Activated T-helper 1 cell treated with anti-CD3 and anti-CD28 coated beads, Interleukin-12 subunit alpha, Interleukin-12 subunit beta, Interleukin-2, Interleukin-4 antibody, amounts not matched to agents 30 ng/mL and 10 ng/mL and 1 ng/mL, durations not matched to agents 14 hours and 24 hours and 36 hours (primary cell): ENCODE measurements at places on chromosomes 5 and 9.

DNA sequence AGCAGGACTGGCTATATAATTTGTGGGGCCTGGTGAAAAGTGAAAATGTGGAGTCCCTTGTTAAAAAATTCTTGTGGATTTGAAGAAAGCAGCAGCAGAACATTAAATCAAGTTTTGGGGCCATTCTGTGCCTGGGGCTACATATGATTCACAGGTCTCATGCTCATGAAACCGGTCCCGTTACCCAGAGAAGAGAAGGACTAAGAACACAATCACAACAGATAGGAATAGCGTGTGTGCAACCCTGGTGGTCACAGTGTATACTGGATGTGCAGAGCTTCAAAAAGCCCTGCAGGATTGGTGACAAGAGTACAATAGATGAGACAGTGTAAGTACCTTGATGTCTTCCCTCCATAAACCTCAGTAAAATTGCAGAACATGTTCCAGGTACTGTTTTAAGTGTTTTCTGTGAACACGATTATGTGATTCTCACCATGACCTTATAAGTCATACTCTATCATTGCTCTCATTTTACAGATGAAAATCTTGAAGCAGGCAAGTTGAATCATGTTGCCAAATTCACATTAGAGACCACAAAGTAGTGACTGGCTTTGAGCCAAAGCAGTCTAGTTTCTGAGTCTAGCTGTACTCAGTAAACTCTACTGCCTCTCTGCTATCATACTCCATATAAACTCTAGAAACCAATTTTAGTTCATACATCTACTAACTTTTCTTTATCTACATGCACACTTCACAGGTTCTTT is 636.5 kb downstream of the TAF11L14 start:
- DNase-seq: no peak

DNA sequence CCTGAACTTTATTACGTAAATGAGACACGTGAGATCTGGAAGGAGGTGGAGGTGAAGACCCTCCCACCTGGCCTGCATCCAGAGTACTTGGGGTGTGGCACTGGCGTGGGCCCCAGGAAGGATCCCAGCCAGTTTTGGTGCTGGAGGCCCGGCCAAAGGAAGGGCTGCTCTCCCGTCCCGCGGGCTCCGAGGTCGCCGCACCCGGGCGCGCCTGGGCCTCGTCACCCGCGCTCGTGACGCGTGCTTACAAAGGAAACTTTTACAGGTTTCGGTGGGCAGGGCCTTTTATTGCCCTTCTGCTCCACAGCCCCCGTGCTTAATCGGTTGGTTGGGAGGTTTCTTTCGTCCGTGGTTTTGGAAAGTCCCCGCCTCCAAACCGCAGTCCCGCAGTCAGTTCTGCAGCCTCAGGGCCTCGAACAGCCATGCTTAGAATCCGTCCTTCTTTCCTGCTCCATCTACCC is 29.2 kb downstream of the CDKN2A start:
- peak; percentile 61 for DNase-seq

DNA sequence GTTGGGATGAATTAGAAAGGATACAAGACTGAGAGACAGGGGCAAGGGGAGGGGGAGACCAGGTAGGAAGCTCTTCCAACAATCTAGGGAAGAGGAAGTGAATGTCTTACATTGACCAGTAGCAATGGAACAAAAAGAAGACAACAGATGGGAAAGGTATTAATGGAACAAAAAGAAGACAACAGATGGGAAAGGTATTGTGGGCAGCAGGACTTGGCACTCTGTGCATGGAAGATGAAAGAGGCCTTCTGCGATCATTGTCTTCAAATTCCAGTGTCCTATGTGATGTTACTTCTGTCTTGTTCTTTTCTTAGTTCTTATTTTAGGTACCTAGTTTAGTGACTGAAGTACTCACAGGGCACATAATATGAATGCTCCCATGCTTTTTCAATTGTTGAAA is 161.8 kb downstream of the PALM2AKAP2 start:
- DNase-seq: no peak

DNA sequence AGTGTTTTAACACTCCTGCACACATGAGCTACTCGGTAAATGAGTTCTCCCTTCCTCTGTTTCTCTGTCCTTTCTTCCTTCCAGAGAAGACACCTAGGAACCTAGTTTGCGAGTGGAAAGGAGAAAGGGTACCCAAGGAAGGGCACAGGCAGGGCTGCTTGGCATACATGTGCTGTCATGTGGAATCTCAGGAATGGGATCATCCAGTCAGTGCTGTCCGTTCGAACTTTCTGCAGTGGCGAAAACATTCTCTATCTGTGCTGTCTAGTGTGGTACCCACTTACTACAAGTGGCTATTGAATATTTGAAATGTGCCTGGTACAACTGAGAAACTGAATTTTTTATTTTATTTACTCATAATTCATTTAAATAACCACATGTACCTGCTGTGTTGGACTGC is 28.0 kb downstream of the NLN start:
- DNase-seq: no peak

- DNase-seq: no peak
These were observed 158.0 kb downstream of the DEPDC1B start for GRCh38 chr5:60541980-60542379.

- no peak for DNase-seq
These were observed 157.5 kb upstream of the IQGAP2 start for GRCh38 chr5:76245590-76245989.

DNA sequence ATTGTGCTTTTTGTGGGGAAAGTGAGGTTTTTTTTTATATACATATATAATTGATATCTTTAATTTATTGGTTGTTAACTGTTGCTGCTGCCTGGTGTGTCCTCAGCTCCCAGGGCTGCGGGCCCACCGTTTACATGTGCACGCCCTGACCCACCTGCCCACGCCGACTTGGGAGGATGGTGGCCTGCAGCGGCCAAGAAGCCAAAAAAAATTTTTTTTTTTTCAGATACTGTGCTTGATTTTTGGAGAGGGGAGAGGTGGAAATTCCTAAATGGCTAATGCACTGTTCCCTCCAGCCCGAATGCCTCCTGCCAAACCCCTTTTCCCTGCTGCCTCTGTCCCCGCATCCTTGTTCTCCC is 32.0 kb upstream of the HMCN2 start:
- no peak for DNase-seq

DNA sequence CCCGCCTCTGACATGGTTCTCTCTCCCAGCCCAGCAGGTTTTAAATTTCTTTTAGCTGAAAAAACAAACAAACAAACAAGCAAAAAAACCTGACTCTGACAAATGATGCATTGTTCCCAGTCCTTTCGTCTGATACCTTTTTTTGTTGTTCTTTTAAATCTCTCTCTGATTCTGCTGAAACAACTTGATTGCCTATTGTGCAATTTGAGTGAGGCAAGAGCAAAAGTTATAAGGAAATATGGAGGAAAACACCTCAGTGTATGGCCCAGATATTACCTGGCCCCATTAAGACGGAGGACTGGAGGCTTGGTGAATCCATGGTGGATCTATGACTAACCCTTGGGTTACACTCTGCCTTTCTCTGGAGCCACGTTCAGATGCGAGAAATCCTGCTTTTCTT is 164.0 kb downstream of the MELK start:
- DNase-seq: no peak

- no peak for DNase-seq
These were observed 84.0 kb downstream of the SEC61B start for GRCh38 chr9:99305820-99306811.

DNA sequence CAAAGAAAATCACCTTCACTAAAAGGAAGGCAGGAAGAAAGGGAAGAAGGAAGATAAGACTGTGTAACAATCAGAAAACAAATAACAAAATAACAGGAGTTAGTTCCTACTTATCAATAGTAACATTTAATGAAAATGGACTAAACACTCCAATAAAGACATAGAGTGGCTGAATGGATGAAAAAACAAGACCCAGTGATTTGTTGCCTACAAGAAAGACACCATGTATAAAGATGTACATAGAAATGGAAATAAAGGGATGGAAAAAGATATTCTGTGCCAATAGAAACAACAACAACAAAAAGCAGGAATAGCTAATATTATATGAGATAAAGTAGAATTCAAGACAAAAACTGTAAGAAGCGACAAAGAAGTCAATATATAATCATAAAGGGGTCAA is 116.8 kb downstream of the LURAP1L start:
- DNase-seq: no peak
